RWPE2 (cell line): ENCODE measurements at places on chromosomes 6 and 20.

GRCh38 chr20:60091861-60092260, 133.6 kb downstream of the CDH26 start:
- peak; percentile 2 for DNase-seq

GRCh38 chr6:136762022-136762975, 30.0 kb downstream of the MAP3K5 start:
- no peak for DNase-seq

GRCh38 chr6:21666853-21667681, 73.5 kb downstream of the SOX4 start:
- no peak for DNase-seq

- no peak for DNase-seq
Measured at GRCh38 chr6:10073341-10073740, 341.5 kb downstream of the TFAP2A start.

DNA sequence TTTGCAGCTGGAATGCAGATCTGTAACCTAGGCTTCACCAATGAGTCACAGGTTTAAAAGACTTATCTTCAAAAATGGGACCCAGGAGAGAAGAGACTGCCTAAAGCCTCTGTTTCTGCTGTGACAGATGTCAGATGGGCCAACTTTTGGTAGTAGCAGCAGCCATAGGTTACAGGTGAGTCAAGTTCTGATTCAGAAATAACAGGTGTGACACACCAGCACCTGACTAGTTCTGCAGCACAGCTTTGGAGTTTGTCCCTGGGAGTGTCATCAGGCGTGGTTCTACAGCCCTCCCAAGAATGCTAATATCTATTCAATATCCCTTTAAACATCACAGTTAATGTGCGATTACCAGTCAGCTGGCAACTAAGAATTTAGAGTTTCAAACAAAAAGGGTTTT, 121.9 kb upstream of the BTN3A2 start:
- no peak for DNase-seq

GRCh38 chr20:48618052-48618451, 209.7 kb downstream of the PREX1 start:
- peak; percentile 77 for DNase-seq

DNA sequence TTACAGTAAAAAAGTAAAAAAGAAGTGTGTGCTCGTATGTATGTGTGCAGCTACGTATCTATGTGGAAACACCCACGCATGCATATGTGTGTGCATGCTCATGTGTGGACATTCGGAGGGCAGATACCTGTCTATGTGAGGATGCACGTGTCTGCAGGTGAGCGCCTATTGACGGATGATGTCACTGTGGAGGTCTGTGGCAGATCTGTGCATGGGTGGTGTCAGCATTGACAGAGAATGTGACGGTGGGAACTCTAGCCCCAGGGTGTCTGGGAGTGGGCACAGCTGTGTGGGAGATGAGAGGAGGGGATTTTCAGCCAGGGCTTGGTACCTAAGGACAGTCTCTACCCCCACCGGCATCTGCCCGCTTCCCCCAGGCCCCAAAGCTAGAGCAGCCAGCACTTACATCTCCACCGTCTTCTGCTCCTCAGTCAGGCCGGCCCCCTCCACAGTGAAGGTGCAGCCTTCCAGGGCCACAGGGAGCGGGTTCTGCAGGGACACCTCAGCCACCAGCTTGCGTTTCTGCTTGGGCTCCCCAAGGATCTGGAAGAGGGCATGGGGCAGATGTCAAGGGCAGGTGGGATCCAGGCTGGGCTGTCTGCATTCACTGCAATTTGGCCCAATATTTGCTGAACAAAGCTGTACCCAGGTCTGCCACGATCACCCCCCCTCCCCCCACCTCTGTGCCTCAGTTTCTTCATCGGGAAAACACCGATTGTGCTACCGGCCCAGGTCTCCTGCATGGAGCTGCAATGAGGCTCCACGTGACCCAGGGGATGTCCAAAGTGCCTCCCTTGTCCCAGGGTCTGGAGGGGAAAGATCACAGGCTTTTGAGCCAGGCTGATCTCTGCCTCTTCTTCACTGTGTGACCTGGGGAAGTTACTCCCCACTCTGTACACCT, 34.1 kb downstream of the TGM2 start:
- peak; percentile 83 for DNase-seq

DNA sequence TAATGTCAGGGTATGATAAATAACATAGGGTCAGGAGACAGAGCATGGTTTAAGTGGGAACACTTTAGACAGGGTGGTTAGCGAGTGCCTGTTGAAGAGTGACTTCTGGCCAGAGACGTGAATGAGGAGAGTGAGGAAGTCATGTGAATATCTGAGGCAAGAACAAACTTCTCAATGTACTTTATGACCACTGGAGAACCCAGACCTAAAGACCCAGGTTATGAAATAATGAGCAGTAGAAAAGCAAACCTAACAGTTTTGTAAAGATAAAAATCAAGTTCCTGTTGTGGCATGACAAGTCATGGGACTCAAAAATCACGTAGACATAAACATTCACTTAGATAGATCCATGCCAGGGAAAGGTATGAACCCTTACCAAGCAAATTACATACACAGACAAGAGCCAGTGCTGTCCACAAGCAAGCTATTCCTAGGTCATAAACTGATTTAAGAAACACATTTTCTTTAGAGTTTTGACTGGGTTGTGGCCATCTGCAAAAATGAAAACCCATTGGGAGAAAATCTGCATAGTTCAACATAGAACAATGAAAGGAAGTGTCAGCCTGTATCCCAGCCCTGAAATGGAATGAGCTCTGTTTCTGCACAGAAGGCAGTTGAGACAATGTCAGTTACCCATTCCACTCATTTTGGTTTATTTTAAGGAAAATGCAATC, 2.2 kb upstream of the MYCT1 start:
- no peak for DNase-seq

- DNase-seq, result no peak
Measured at GRCh38 chr6:121521164-121521555, 85.7 kb downstream of the GJA1 start.

- peak; percentile 87 for DNase-seq
Measured at GRCh38 chr20:62819494-62820174, 2.8 kb downstream of the COL9A3 start.

DNA sequence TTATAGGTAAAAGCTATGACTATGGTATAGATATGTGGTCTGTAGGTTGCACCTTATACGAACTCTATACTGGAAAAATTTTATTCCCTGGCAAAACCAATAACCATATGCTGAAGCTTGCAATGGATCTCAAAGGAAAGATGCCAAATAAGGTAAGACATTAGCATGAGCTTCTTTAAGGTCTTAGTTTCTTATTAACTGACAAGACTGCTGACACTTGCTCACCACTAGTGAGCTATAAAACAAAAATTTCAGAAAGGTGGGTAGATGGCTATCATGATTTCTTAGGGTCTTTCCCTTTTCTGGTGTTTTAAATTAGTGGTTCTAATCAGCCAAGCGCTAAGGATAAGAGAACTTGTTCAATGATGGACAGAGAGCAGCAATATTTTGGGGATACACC, 21.9 kb downstream of the FAM217A start:
- DNase-seq, result no peak

DNA sequence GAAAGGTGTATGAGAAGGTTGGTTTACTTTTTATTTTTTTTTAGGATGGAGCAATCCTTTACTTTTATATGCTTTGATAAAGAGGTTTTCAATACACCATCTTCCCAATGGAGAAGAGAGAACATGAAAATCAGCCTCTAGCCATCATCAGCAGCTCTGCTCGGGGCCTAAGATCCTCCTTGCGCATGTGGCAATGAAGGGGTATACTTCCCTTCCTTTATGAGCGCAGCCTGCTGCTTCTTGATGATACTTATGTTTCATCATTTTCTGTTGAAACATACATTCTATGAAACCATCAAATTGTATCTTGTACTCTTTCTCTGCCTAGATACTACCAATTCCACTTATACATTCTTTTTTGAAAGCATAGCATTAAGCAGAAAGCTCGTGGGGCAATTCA, 74.5 kb downstream of the MAP7 start:
- DNase-seq, result no peak

DNA sequence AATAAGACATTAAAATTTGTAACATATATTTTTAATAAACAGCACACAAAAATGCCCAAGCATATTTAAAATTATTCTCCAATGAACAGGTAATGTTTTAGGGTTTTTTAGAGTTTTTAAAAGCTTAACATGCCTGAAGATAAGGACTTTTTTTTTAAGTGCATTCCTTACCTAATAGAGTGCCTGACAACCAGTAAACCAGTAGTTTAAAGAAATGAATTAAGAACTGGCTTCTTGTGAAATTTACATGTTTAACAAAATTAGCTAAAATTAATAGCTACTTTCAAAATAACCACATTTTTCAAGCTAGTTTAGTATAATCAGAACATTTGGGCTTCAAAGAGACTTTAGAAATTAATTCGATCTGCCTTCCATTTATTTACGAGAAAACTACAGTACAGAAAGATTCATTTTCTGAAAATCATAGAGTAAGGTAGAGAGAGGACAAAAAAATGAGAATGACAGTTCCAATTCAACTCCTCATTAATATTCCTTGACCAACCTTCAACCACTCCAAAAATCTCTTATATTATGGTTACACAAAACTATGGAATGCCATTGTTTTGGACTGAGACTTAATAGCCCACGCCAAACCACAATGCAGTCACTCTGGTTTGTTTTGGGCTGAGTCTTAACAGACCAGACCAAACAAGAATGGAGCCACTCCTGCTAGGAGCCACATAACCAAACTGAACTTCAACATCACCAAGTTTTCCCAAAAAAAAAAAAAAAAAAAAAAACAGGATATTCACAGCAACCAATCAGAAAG, 5.7 kb upstream of the PLN start:
- no peak for DNase-seq

DNA sequence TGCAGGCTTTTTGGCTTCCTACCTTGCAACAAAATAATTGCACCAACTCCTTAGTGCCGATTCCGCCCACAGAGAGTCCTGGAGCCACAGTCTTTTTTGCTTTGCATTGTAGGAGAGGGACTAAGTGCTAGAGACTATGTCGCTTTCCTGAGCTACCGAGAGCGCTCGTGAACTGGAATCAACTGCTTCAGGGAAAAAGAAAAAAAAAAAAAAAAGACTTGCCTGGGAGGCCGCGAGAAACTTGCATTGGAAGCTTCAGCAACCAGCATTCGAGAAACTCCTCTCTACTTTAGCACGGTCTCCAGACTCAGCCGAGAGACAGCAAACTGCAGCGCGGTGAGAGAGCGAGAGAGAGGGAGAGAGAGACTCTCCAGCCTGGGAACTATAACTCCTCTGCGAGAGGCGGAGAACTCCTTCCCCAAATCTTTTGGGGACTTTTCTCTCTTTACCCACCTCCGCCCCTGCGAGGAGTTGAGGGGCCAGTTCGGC, 420 bp downstream of the SOX4 start:
- no peak for DNase-seq
